Aorta (tissue), 5 donors: ENCODE measurements at places on chromosomes 12 and 14. TPM values are rescaled to one million over a fixed set of nuclear protein-coding genes. Genes with fewer than 3 reads are reported as not detected.
A peak's percentile ranks its signal among the peaks of the same experiment; 100 is the strongest.

CPNE6 gene
- 0.99 TPM for total RNA-seq

TIGAR gene
- 10.5 TPM for total RNA-seq

KRT72 gene
- total RNA-seq = not detected

ZDHHC22 gene
- total RNA-seq = not detected

LGR5 gene
- total RNA-seq = 0.65 TPM

NRIP2 gene
- total RNA-seq = 8.1 TPM

DAZAP2 gene
- total RNA-seq = 167 TPM

BAZ1A gene
- 26.6 TPM for total RNA-seq

TAS2R9 gene
- total RNA-seq = not detected

SPRING1 gene
- 18.9 TPM for total RNA-seq

SDSL gene
- 4.5 TPM for total RNA-seq

OR4E2 gene
- total RNA-seq = not detected

TMCC3 gene
- 15.5 TPM for total RNA-seq

CTSG gene
- total RNA-seq = 3.6 TPM

CMA1 gene
- total RNA-seq = 2.8 TPM

FGD4 gene
- 46.9 TPM for total RNA-seq

GRCh38 chr14:51822499-51822898, 37.9 kb upstream of the GNG2 start:
- no peak for DNase-seq

- no peak for DNase-seq
Observed at GRCh38 chr12:79858518-79858917, 76.4 kb downstream of the PPP1R12A start.

- DNase-seq = no peak
Observed at GRCh38 chr14:45990252-45990651, 661.3 kb downstream of the RPL10L start.

DNA sequence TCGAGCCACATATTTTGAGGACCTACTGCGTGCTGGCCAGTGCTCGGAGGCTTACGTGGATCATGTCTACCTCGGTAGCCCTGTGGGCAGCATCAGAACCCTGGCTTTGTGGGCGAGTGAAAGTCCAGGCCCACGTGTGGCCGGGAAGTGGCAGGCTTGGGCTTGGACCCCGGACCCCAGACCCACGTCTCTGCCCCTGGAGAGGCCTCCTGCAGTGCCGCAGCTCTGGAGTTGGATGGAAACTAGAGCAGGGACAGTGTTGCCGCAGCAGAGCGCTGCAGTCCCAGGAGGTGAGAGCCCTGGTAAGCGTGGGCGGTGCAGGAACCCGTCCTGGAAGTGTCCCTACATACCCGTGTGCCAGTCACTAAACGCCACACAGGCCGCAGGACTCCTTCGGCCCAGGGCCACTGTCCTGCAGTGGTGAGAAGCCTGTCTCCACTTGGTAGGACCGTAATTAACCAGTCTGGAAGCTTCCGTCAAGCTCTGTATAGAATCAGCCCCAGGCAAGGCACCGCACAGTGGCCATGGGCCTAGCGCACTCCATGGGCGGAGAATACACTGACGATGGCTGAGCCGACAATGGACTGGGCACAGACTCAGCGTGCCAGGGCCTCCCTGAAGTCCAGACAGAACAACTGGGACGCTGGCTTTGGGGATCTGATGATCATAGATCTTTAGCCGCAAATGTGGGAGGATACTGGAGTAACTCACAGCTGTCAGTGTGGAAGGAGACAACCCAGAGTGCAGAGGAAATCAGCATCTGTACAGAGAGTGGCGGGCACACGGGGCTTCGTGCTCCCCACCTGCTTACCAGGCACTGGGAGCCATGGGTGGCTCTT, 219.5 kb downstream of the KIF26A start:
- no peak for DNase-seq

- no peak for DNase-seq
Observed at GRCh38 chr12:75977952-75978671, 53.5 kb downstream of the PHLDA1 start.

GRCh38 chr14:36942522-36943245, 229.7 kb downstream of the SLC25A21 start:
- DNase-seq = no peak

GRCh38 chr12:94133964-94134795, 14.2 kb upstream of the PLXNC1 start:
- DNase-seq = no peak

DNA sequence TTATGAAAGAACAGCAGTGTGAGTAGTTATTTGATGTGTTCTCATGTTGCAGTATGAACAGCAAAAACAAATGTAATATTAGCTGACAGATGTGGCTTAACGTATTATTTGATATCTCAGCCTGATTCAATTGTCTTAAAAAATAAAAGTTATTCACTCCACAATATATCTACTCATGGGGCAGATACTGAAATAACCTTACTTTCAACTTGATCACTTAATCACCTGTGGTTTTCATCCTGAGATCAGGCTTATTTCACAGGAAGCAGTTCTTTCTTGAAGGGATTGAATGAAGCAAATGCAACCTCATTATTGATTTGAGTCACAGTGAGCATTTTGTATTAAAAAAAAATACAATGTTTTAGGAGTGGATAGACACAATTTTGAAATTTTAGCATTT, 90.3 kb downstream of the AKAP6 start:
- DNase-seq = no peak

DNA sequence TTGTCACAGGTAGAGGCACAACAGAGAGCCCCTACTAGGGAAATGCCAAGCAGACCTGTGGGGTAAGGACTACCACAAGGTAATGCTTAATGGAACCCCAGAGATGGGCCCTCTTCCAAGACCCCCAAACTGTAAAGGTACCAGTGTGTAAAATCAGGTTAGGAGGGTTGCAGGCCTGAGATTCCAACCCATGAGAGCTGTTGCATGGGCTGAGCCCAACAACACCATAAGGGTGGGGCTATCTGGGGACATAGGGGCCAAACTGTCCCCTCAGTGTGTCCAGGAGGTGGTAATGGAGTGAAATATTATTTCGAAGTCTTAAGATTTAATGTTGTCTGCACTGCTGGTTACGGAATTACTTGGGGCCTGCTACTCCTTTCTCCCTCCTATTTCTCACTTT, 620.2 kb downstream of the ETNK1 start:
- no peak for DNase-seq

GRCh38 chr14:64706593-64707193, 2.5 kb downstream of the PLEKHG3 start:
- peak; percentile 67 for DNase-seq

DNA sequence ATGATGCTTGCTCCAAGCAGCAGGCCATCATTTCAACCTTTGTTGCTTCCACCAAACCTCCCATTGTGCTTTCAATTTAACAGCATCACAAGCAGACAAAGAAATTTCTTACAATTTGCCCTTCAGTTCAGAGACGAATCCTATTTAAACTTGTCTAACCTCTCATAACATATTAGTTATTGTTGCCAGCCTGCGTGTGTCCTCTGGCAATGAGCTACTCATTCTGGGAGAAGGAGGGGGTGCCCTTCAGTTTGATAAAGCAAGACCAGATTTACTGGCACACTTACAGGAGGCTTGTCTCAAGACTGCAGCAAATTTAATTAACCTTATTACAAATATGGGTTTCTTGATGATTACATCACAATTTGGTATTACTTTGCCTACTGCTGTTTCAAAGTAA, 203.6 kb upstream of the SOX5 start:
- DNase-seq = no peak

DNA sequence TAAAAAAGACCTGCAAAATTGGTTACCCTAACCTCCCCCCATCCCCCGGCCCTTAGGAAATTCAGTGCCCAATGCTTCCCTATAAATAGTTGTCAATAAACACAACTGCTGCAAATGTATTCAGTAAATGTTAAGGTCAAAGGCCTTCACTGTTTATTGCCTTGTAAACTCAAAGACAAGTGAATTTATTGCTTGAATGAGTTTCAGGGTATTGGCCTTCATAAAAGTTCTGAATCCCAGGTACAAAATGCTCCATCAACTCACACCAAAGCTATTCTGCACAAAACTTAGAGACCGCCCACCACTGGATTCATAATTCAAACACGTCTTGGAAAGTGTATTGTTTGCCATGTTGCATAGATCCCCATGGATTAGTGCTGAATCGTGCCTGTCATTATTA, 63.3 kb upstream of the CDKN3 start:
- no peak for DNase-seq

DNA sequence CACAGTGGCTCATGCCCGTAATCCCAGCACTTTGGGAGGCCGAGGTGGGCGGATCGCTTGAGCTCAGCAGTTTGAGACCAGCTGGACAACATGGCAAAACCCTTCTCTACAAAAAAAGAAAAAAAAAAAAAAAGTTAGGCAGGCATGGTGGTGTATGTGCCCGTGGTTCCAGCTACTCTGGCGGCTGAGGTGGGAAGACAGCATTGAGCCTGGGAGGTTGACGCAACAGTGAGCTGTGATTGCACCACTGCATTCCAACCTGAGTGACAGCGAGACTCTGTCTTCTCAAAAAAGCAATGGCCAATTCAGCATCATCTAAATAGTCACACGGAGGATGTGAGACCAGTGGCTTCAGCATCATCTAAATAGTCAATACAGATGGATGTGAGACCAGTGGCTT, 10.4 kb upstream of the SAMD4A start:
- no peak for DNase-seq

- no peak for DNase-seq
Observed at GRCh38 chr14:33229269-33229929, 290.7 kb downstream of the NPAS3 start.

DNA sequence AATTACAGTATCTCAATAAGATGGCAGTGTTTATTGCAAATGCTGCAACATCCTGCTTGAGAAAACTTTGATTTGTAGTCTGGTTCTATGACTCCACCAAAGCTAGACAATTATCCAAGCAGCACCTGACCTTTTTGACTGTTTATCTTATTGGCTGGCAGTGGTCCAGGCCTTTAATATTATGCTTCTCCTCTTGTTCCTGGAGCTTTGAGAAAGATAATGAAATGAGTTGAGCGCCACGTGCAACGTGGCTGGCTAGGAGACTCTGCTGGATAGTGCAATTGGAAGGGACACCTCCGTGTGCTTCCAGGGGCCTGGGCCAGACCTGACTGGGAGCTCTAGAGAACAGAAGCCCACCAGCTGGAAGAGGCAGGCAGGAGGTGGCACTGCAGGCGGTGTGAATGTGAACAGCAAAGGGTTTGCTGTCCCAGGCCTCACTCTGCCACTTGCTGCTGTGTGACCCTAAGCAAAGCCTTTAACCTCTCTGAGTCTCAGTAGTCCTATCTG, 349.3 kb downstream of the CACNA1C start:
- no peak for DNase-seq

GRCh38 chr14:38512236-38512635, 256.3 kb upstream of the CLEC14A start:
- DNase-seq = no peak

GRCh38 chr12:79423560-79423959, 267.2 kb downstream of the PAWR start:
- no peak for DNase-seq

GRCh38 chr12:14390870-14391530, 25.5 kb downstream of the ATF7IP start:
- no peak for DNase-seq

GRCh38 chr12:42495244-42495643, 94.3 kb downstream of the PRICKLE1 start:
- DNase-seq = no peak

DNA sequence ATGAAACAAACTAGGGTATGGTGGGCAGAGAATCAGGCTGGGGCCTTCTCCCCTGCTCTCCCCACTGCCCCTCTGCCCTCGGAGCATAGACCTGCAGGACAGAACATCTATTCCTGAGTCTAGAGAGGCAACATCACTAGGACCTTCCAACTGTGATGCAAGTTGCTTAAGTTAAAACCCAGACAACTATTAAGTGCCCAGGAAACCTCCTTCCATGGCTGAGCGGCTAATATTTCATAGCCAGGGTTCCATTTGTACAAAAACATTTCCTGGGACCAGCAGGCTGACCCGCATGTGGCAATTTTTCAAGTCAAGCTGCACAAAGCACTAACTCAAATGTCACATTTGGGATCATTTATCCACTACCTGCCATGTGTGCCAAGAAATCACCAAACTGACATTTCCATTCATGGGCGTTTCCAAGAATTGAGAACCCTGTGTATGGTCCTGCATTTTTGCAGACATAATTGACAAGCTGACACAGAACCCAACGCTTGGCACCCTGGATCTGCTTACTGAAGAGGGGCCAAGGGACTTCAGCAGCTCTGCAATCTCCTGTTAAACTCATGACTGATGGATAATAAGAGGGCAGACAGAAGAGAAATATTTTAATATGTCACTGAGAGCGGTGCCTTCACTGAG, 32.7 kb downstream of the NT5DC3 start:
- DNase-seq = no peak

- no peak for DNase-seq
Observed at GRCh38 chr12:3083241-3083920, 6.2 kb downstream of the TSPAN9 start.

GRCh38 chr14:102825307-102826095, 48.3 kb downstream of the TRAF3 start:
- no peak for DNase-seq

DNA sequence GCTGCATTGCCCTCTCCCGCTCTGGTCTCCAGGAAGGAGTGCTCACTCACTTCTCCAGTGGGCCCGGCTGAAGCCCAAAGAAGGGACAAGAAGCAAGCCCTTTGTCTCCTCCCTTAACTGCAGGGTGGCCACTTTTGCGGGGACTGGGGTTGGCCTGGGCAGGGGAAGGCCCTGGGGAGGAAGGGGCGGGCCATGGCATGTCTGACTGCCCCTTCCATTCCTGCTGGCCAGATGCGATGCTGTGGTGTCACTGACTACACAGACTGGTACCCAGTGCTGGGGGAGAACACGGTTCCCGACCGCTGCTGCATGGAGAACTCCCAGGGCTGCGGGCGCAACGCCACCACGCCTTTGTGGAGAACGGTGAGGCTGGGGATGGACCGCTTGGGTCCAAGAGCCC, 203.8 kb downstream of the TSPAN9 start:
- no peak for DNase-seq

DNA sequence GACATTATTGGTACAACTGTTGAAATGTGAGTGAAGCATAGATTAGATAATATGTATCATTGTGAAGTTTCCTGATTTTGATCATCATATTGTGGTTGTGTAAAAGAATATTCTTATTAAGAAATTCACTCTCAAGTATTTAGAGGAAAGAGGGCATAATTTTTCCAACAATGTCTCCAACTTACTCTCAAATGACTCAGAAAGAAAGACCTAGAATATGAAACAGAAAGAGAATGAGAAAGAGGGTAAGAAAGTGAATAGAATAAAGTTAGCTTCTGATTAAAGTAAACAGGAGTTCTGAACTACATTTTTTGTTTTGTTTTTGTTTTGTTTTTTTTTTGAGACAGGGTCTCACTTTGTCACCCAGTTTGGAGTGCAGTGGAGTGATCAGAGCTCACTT, 123.0 kb downstream of the CPNE8 start:
- no peak for DNase-seq

GRCh38 chr12:53427905-53428594, 4.4 kb downstream of the AMHR2 start:
- DNase-seq = no peak

- DNase-seq = no peak
Observed at GRCh38 chr12:16260206-16260605, 17.3 kb downstream of the SLC15A5 start.
